Left ventricle myocardium inferior (tissue), 1 donor: ENCODE measurements at places on chromosomes 2 and 18.

DNA sequence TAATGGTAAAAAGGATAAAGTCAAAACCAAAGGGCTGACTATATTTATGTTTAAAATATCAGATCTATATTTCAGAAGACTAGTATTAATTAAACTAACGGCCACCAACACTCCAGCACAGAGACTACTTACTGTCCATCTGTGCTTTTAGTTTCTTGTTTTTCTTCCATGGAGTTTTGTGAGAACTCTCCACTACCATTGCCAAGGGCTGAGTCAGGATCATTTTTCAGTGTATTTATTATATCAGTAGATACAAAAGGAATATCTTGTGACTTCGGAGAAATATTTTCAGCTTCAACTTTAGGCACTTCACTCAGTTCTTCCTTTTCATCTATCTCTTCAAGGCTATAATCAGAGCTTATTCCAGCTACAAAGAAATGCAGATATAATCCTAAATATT, 79.1 kb upstream of the GRB14 start:
- DNase-seq = no peak

- no peak for DNase-seq
Observed at GRCh38 chr2:26269571-26270158, 24.9 kb downstream of the HADHB start.

GRCh38 chr18:50614838-50615237, 55.0 kb downstream of the MAPK4 start:
- no peak for DNase-seq

DNA sequence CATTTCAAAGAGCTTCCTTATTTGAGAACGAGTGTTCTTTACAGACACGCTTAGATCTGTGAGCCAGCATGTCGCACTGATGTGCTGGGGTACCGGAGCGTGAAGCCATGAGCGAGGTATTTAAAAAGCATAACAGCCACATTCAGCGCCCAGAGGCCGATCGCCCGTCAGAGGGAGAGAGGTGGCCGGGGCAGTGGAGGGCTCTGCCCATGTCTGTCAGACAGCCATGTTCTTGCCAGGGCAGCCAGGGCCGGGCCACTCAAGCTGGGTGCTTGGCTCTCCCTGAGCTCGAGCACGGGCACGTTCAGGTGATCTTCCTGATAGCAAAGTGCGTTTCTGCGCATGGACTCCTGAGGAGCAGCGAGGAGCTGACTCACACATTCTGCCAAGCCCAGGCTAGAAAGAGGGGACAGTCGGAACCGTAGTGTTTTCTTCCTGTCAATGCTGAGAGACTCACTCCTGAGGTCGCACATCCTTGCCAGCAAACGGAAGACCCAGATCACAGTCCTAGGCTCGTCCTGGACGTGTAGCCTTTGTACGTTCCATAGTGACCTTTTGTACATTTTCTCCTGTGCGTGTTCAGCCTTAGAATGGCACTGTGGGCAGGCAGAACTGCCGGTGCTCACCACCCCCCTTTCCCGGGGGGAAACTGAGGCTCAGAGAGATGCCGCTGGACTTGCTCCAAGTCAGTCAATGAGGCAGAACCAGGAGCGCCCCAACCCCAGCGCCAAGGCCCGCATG, 100.7 kb downstream of the NFATC1 start:
- peak; percentile 13 for DNase-seq

GRCh38 chr18:10379522-10379921, 74.9 kb upstream of the APCDD1 start:
- no peak for DNase-seq

GRCh38 chr2:31270822-31271231, 36.9 kb downstream of the EHD3 start:
- no peak for DNase-seq

DNA sequence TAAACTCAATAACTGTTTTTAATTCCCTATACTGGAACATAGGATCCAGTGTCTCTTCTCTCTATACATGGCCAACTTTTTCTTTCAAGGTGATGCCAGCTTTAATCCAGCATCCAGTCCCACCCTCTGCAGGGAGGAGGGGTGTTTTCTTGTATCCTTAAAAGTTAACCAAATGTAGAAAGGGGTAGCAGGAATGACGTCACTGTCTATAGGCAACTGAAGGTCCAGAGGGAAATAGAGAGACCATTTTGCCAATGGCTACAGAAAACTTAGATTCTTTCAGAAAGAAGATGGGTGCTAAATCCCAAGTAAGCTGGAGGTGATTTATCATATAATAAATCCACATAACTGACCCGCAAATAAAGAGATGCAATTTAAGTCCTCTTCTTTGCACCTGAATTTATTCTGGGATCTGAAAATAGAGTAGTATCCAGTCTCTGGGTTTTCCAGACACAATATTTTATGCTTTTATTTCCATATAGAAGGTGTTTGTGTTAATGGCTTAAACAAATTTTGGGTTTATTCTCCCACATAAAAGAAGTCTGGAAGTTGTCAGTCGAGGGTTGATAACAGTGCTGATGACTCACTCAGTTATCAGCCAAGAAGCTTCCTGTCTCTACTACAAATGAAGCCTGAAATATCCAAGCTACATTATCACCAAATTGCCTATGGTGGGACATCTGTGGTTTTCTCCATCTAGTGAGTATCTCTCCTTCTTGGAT, 5.7 kb upstream of the DNER start:
- DNase-seq = no peak

- DNase-seq = no peak
Observed at GRCh38 chr2:3641841-3642421, 16.1 kb upstream of the ALLC start.

- no peak for DNase-seq
Observed at GRCh38 chr2:217746808-217747207, 256.0 kb downstream of the TNS1 start.

DNA sequence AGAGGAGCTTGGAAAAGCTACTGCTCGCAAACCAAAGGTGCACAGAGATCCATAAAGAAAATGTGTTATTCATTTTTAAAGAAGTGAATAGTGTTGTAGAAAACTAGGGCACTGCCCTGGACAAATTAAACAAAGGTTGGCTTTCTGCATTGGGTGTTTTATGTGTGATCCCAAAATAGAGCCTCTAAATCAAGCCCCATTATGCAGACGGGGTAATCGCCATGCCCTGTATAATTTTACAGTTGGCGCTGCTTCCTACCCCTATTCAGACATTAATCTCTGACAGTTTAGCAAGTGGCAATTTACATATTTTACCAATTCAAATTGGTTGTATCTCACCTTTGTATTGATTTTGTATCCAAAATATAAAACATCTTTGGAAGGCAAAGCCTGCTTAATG, 109.1 kb downstream of the PID1 start:
- no peak for DNase-seq

- DNase-seq = no peak
Observed at GRCh38 chr2:176583607-176584006, 314.4 kb downstream of the MTX2 start.

- DNase-seq = no peak
Observed at GRCh38 chr2:25194576-25195122, 26.3 kb upstream of the POMC start.

- no peak for DNase-seq
Observed at GRCh38 chr2:363824-364470, 76.1 kb upstream of the ALKAL2 start.

DNA sequence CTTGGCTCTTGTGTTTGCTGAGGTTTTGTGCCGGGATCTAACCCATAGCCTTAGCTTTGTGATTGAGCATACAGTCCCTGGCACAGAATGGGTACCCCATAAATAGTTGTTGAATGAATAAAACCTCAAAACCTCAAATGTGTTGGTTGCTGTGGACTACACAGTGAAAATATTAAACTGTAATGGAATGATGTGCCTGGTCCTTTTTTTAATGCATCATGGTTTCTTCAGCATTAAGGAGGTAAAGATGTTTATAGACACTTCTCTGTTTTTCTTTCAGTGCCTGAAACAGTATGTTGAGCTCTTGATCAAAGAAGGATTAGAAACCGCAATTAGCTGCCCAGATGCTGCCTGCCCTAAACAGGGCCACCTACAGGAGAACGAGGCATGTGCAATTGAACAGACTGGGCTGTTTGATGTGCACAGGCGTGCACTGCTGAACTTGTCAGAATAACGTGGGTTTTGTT, 97.0 kb downstream of the RNF144A start:
- DNase-seq = no peak
